Renal pelvis (tissue), 12 donors: ENCODE measurements at places on chromosomes 13 and 19.
A peak's percentile ranks its signal among the peaks of the same experiment; 100 is the strongest.

DNA sequence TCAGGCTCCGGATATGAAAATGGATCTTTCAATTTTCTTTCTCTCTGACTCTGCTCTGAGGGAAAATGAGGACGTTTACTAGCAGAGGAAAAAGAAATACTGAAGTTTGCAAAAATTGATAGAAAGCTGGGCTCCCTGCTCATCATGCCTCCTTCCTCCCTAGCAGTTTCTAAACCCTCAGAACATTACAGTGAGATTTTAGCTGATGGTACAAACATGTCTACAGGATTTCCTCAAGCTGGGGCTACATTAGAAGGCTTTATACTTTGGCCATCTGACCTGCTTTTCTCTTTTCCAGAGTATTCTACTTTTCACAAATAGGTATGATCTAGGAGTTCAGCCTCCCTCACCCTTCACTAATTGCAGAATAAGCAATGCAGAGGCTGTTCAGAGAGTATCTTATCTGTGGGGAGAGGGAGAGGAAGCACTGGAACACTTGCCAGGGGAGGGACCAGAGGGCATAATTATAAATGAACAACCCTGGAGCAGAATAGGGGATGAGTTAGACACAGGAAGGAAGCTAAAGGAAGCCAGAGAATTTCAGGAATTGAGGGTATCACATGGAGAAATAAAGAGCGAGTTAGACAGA is 30.0 kb downstream of the CEACAM1 start:
- DNase-seq: no peak

- DNase-seq: no peak
Observed at GRCh38 chr13:96075953-96076543, 13.9 kb upstream of the HS6ST3 start.

- no peak for DNase-seq
Observed at GRCh38 chr19:5205381-5205780, 135.2 kb downstream of the PTPRS start.

DNA sequence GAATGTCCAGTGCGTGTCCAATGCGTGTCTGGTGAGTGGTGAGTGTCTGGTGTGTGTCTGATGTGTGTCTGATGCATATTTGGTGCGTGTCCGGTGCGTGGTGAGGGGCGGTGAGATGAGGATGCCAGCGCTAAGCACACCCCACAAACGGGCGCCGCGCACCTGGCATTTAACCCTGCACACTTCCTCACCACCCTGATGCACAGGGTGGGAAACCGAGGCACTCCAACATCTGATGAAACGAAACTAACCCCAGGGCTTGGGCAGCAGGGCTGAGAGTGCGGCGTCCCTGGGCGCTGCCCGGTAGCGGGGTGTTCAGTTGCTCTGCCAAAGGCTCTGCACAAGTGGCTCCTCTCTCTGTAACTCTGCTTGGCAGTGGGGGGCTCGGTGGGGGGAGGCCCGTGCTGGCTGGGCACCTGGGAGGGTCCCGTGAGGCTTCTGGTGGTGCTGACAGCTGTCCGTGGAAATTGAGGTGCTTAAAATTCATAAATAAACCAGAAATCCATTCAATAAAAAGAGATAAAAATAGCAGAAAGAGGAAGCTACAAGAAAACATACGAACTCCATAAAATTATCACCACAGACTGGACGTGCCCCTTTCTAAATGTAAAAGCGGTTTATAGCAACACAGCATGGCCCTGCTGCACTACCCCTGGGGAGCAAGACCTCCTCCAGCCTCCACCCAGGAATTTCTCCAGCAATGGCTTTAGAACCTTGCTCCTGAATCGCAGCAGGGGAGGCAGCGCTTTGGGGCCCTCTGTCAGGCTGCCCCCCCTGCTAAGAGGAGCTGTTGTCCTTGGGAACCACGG is 76.0 kb downstream of the RASA3 start:
- no peak for DNase-seq

- no peak for DNase-seq
Observed at GRCh38 chr13:90444232-90444631, 903.3 kb upstream of the MIR17HG start.

- peak; percentile 36 for DNase-seq
Observed at GRCh38 chr19:17829855-17830566, 8.7 kb upstream of the INSL3 start.

GRCh38 chr13:47519626-47520025 is 481.4 kb downstream of the SUCLA2 start:
- DNase-seq: no peak

DNA sequence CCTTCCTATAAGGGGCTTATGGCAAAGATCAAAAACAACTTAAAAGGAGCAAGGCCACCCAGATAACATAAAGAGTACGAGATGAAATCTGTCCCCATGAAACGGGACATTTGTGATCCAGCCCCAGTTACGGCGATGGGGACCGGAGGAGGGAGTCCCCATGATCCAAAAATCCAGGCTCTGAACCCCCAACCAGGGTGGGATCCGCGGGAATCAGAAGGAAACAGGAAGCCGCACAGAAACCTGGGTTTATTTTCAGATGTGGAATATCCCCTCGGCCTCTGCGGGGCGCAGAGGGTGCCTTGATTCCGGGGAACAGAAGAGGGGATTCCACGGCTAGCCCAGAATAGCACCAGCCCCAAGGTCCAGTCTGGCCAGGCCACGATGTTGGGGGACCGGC is 5.0 kb downstream of the PTPRS start:
- no peak for DNase-seq

DNA sequence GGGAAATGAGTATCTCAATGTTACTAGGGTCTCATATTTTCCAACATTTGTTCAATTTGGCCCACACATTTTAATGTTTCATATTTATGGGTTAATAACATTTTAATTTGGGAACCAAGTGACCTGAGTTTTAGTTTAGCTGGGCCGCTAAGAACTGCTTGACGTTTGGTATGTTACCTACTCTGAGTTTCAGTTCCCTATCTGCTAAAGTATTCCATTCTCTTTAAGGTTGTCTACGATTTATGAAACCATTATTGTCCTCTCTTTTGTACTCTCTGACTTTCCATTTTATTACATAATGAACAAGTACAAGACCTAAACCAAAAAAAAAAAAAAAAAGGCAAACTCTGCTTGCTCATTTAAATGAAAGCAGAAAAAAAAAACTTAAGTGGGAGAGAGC is 89.9 kb downstream of the FGF14 start:
- DNase-seq: no peak

DNA sequence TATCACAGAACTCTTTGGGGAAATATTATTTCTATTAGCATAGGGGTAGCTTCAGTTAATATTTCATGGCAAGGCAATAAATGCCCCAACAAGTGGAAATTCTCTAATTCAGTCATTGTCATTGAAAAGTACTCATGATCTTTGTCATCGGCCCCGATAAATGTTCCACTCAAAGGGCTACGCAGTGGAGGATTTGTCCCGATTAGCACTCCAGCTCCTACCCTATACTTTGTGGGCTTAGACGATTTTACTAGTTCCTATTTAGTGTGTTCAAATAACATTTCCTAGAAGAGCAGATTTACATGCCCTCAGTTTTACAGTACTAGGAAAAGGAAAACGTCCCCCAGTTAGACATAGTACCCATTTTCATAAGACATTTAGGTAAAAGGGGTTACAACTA is 38.0 kb upstream of the ATP12A start:
- no peak for DNase-seq

DNA sequence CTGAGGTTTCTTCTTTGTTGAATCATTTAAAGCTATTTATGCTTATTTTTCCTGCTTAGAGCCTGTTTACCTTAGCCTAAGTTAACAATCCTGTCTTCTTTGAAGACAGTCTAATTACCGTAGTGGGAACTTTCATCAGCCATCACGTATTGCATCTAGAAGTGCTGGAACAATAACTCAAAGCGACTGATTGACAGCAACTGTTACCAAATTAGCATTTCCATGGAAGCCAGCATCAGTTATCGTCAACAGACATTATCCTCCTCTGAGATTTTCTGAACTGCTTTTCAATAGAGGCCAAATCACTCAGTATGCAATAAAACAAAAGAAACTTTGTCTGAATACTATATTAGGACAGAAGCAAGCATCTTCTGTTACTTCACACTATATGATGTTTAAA is 433.3 kb upstream of the SLITRK1 start:
- no peak for DNase-seq

DNA sequence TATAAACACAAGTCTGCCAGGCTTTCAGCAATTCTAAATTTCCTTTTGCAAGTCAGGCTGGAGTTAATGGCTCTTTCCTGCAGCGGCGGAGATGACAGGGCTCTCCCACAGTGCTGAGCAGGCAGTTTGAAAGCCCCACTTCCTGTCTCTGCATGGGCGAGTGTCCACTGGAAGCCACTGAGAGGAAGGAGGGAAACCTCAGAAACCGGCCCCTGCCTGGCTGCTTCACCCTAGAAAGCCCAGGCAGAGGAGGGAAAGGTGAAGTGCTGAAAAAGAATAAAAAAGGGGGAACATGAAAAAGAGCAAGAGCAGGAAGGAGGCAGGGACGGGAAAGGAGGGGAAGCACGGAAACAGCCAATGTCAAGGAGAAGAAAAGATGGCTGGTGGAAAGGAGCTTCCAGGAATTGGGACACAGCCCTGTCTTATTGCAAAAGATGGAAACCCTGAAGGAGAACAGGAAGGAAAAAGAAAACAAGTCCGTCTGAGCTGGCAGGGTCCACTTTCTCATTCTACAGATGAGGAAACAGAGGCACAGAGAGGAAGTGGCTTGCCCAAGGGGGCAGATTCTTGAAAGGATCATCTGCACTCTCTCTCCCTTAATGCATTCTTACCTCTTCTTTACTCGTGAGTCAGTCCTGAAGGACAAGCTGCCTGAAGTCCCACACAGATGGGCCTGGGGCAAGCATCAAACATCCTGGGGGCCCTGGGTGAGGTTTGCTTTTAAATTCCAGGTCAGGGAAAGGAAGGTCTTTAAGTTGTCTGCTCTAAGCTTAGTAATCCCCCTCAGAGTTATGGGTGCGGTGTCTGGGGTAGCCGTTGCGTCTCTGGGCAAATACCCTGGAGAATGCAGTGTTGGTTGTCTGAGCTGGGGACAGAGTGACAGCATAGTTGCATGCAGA is 38.8 kb upstream of the ALOX5AP start:
- DNase-seq: no peak

GRCh38 chr13:114101358-114102130 is 30.9 kb downstream of the RASA3 start:
- no peak for DNase-seq

- no peak for DNase-seq
Observed at GRCh38 chr19:40774916-40775631, at the start of gene MIA. Gene MIA (plus strand): TSS chr19:40775521. CDS start chr19:40775543, 22 bp downstream.

- DNase-seq: no peak
Observed at GRCh38 chr13:111540486-111540885, 220.0 kb downstream of the TEX29 start.

DNA sequence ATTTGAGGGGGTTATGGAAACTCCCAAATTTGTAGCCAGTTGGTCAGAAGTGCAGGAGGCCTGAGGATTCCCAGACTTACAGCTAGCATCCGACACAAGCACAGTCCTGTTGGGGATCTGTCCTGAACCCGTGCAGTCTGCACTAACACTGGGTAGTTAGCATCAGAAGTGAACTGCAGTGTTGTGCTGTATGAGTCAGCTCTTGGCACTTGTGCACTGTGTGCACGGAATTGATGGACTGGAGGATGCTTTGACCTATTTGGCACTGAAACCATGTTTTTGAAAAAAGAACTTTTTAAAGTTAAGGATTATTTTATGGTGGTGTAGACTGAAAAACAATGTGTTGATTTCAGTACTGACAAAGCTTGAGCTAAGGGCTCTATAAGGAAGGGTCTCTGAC is 279.0 kb downstream of the NHLRC3 start:
- no peak for DNase-seq

GRCh38 chr19:33350538-33351309 is 22.8 kb upstream of the CEBPG start:
- DNase-seq: no peak

DNA sequence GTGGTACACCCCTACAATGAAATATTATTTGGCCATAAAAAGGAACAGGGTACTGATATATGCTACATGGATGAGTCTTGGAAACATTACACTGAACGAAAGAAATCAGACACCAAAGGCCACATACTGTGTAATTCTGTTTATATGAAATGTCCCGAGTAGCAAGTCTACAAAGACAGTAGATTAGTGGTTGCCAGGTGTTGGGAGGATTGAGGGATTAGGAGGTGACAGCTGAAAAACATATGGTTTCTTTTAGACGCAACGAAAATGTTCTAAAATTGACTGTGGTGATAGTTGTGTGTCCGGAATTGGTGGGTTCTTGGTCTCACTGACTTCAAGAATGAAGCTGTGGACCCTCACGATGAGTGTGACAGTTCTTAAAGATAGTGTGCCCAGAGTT is 35.1 kb downstream of the IL17D start:
- DNase-seq: no peak

DNA sequence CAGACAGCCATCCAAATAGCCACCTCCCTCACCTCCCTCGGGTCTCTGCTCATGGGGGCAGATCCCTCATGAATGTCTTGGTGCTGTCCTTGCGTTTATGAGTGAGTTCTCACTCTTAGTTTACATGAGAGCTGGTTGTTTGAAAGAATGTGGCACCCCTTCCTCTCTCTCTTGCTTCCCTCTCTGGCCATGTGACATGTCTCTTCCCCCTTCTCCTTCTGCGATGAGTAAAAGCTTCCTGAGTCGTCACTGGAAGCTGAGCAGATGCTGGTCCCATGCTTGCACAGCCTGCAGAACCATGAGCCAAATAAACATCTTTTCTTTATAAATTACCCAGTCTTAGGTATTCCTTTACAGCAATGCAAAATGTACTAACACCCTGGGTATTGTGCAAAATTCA is 208.7 kb downstream of the LACC1 start:
- DNase-seq: no peak
